RWPE2 (cell line): ENCODE measurements at places on chromosomes 1 and 21.

GRCh38 chr1:224923726-224924125, 5.7 kb upstream of the DNAH14 start:
- DNase-seq: no peak

DNA sequence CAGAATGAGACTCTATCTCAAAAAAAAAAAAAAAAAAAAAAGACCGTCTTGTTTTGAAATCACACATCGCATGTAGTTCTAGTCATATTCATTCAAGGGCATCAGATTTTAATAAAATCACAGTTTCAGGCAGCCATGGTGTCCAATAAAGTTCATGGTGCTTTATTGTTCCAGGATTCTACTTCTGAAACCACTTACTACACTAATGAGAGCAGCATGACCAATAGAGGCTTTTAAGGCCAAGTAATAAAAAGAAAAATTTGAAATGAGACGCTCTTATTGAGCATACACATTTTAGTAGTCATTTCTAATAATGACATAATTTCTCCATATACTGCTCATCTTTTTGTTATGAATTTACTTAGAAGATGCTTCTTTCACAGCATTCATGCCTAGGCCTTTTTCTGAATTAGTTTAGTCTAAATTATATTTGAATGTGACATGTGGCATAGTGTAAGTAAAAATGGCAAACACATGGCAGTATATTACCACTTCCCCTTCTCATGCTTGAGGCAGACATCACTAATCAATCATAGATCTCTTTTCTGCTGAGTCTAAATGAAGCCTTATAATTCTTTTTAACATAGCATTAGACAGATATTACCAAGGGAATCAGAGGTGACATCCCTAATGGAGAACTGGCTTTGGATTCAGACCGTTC, 18.5 kb downstream of the NTMT2 start:
- DNase-seq: no peak

GRCh38 chr1:26359981-26360806, 6.3 kb upstream of the CRYBG2 start:
- no peak for DNase-seq

- DNase-seq: no peak
Measured at GRCh38 chr1:112997781-112998180, 41.8 kb upstream of the SLC16A1 start.

DNA sequence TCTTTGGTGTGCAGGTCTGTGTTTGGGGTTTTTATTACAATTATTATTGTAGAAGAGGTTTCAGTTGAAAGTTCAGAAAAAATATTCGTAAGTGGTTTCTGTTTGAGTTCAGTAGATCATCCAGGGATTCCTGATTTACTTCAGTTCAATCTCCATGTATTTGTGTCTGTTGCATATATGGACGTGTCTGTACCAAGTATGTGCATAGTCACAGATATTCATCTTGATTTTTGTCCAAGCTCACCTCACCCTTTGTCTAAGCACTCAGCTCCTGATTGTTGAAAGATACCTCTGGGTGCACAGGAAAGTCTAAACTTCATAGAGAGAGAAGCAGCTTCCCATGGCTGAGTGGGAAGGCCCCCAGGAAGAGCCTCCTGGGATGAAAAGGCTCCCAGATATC, 141.7 kb downstream of the TBX15 start:
- DNase-seq: no peak

DNA sequence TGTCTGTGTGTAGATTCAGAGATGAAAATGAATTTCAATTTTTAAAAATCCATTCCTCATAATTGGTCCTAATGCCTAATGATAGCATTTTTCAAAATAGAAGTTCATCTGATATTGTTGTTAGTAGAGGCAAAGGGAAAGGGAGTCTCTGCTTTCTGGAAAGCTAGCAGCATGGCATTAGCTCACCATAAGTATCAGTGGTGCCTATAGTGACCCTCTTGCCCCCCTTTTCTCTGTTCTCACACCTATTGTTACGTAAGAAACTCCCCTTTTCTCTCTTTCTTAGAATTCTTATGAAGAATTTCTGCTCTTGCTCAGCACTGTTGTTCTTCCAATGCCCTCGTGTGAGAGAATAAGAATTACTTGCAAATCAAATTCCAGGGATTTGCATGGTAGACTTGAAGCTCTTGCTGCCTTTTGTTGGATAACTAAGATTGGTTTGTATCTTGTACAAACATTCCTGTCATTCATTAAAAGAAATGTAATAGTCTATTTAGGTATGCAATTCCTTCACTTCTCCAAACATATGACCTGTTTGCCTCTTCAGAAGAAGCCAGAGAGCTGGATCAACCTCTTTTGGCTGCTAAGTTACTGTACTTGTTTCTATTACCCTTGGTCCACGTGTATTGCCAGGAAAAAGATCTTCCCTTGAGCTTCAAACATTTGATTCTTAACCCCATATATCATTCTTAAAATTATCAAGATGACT, 69.2 kb upstream of the MAGI3 start:
- DNase-seq: no peak

GRCh38 chr1:93995837-93996536, 86.8 kb upstream of the GCLM start:
- DNase-seq: no peak

DNA sequence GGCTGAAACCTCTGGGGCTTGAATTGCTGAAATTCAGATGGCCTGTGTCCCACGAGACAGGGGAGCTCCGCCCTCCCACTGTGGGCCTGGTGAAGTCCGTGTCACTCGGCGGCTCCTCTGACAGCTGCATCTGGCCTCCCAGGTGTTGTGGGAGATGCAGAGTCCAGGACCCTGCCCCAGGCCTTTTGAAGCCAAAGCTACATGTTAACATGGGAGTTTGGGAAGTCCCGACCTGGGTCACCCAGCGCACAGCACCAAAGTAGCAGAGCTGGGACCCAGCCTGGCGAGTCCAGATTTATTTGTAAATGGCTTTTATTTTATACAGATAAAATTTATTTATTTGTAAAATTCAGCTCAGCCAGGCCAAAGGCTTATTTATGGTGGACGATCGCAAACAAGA, 28.9 kb downstream of the SLC37A1 start:
- DNase-seq: no peak

- DNase-seq: no peak
Measured at GRCh38 chr1:55275151-55275748, 60.1 kb upstream of the USP24 start.

- DNase-seq: no peak
Measured at GRCh38 chr1:43293896-43294760, 6.7 kb upstream of the TIE1 start.

DNA sequence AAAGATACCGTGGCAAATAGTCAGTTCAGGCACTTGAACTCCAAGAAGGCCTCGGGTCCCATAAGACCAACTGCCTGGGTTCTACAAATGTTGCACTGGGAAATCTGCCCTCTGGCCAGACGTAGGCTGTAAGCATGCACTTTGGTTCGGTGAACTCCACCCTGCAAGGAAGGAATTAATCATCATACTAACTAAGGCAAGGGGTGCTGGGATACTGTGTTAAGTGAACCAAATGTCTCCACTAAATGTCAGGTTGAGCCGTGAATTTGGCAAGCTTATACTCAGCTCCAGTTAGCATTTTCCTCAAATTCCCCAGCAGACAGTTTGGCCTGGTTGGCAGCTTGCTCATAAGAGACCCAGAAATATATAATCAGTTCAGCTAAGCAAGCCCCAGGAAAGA, 385.9 kb downstream of the GPATCH2 start:
- DNase-seq: no peak

- no peak for DNase-seq
Measured at GRCh38 chr21:26570203-26570602, 2.9 kb downstream of the CYYR1 start.

DNA sequence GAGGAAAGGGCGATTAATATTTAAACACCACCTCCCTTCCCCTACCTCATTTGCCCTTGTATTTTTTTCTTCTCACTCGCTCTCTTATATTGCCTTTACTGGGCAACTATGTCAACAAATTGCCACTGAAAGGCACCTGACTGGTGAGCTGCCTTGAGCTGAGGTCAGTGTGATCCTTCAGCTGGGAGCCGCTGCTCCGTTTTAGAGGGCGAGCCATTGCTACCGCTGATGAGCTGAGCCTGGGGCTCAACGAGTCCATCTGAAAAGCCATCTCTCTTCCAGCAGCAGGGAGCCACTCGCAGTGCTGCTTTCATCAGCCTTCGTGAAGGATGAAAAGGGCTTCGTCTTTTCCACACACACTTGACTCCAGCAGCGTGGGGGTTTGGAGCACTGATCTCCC, 108.0 kb upstream of the KIF26B start:
- DNase-seq: no peak

DNA sequence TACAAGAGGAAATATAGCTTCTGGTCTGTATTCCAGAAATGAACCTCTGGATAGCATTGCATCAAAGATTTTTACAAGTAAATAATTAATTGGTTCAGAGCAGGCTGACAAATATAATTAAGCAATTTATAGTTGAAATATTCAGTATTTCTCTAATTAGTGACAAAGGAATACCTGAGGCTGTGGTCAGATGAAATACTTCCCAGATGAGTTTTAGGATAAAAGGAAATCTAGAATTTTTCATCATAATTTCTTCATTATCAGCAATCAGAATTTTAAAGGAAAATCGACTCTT, 112.8 kb downstream of the NEK7 start:
- no peak for DNase-seq

GRCh38 chr1:55185832-55186231, 29.3 kb downstream of the USP24 start:
- no peak for DNase-seq

GRCh38 chr21:40049031-40049930, 182.0 kb downstream of the PCP4 start:
- no peak for DNase-seq

DNA sequence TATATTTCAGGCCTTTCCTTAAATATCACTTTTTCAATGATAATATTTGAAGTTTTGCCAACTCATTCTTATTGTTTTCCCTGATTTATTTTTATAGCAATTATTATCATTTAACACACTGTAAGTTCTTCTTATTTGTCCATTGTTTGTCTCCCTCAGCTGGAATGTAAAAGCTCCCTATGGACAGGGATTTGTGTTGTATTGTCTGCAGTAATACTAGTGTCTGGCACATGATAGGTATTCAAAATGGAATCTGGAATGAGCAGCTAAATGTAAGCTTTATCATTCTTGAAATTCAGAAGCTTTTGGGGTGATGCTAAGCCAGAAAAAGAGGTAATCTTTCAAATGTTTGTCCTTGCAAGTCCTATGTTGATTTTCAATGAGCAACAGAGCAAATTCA, 112.1 kb downstream of the NEGR1 start:
- no peak for DNase-seq

GRCh38 chr1:228687587-228687986, 47.7 kb upstream of the RHOU start:
- no peak for DNase-seq

DNA sequence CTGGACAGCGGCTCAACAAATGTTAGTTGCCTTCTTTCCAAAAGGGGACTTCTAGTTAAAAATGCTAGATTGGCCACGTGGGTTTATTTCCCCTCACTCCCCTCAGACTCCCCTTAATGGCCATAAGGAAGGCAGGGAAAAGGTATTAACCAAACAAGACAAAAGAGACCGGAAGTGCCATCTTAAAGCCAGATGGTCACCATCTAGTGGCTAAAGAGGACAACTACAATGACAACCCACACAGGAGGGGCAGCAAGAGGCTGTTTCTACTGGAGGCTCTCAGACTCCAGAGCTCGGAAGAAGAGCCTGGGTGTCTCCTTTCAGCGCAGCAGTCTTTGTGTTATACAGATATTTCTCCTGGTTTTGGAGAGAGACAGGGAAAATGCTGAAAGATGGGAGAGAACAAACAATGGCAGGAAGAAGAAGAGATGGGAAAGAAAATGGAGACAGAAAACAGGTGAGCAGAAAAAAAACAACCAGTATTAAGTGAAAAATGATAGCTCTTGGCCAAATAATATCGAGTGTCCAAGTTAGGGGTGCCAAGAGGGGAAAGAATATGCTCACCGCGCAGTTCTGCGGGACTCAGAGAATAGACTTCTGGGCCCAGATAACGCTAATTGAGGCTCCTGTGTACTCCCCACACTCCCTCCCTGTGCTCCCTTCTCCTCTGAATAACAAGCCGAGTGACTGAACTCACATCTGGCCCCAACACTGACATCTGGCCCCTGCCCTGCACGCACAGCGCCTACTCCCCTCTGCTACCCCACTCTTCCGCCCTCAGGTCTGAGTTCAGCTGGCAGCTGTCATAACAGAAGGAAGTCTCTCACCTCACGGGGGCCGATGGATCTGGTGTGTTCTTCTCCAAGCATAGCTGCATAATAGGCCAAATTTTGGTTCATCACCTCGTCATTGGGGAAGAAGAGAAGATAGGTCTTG, 9.6 kb downstream of the P3H1 start:
- DNase-seq: no peak

- DNase-seq: no peak
Measured at GRCh38 chr1:145947551-145947950, 10.3 kb downstream of the LIX1L start.

DNA sequence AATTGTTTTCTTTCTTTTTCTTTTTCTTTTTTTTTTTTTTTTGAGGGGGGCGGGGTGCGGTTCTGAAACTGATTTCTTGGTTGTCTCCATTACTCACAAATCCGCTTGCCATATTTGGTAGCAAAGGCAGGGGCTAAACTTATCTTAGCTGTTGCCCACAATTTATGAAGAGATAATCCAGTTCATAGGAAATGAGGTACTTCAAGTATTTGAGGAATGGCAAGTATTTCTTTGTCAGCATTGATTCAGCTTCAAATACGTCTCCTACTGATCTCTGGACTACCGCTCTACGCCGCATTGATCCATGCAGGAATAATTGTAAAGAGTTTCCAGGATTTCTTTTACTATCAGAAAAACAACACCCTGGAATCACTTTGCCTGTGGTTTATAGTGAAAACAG, 289.2 kb upstream of the DPYD start:
- no peak for DNase-seq

GRCh38 chr1:110185181-110185580, 24.9 kb upstream of the KCNC4 start:
- no peak for DNase-seq

DNA sequence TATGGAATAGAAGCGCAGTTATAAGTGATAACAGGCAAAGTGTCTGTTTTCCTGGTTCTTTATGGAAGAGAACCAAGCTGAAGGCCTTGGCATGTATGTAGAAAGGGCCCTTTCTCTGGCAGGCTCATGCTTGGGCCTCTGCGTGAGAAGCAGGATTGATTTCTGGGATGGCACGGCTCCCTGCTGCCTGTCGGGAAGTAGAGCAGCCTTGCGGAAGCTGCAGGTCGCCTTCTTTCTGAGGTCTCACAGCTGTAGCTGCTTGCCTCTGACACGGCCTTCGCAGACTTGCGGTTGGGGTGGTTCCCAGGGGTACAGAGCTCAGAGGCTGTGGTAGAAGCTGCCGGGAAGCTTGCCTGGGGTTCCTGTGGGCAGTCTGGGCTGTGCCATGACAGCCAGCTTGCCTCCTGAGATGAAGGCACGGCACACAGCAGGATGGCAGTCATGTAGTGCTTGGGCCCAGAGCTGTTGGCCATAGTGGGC, 39.4 kb downstream of the TRAPPC10 start:
- DNase-seq: no peak

DNA sequence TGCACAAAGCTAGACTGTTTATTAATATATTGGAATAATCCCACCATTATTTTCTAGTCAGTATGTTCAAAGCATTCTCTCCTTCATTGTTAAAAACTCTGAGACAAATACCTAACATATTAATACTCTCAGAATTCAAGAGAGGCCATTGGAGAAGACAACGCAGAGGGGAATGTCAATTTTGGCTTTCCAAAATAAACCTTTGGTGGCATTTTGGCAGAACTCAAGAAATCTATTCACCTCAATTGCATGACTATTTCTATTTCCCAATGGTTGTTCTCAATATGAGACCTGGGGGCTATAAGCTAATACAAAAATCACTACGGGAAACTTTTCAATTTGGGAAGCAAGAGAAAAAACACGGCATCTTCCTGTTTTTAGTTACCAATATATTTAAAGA, 58.5 kb downstream of the RUSC1 start:
- no peak for DNase-seq

GRCh38 chr1:42419126-42419821, 36.5 kb downstream of the ZMYND12 start:
- no peak for DNase-seq
